ENCODE measurements at places on chromosomes 3 and 15.

- no peak for DNase-seq
Observed at GRCh38 chr3:100227511-100227921, 33.3 kb upstream of the TBC1D23 start.

- no peak for DNase-seq
Observed at GRCh38 chr3:73465926-73466325, 158.8 kb downstream of the PDZRN3 start.

DNA sequence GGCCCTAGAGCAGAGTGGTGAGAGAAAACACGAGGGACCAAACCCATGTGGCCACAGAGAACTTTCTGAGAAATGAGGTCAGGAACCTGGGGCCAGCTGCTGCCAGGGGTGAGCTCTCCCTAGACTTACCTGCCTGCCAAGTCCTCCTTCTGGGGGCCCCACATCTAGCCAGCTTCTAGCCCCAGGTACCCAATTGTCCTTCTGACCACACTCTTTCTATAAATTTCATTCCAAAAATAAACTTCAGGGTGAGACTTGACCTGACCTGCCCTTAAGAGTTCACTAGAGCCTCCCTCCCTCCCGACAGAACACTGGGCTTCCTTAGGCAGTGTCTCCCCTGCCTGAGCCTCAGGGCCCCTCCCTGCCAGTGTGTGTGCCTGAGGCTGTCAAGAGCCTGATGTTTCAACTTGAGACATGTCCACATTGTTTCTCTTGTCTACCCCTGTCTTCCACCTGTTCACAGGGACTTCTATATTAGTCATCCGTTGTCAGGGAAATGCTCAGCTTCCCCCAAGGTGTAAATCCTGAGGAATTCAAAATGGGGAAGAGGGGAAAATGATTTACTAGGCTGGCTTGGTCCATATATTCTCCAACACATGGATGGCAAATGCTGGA lies 312.8 kb upstream of the TLE3 start:
- DNase-seq = no peak

- no peak for DNase-seq
Observed at GRCh38 chr15:83449937-83450506, 2.9 kb downstream of the SH3GL3 start.

GRCh38 chr3:101730839-101731238 lies 6.4 kb downstream of the CEP97 start:
- DNase-seq = no peak

Measured in stimulated activated CD4-positive, alpha-beta T cell treated with anti-CD3 and anti-CD28 coated beads, TNF-alpha, amount 100 ng/mL, for 1 hour (primary cell).